ENCODE measurements at places on chromosomes 5 and 9. TPM values are rescaled to one million over a fixed set of nuclear protein-coding genes. Genes with fewer than 3 reads are reported as not detected.

FCN2 gene
- total RNA-seq, result not detected

GHR gene
- total RNA-seq, result 2.0 TPM

NFX1 gene
- total RNA-seq, result 25.4 TPM

FGF18 gene
- not detected for total RNA-seq

MCC gene
- 96.2 TPM for total RNA-seq

RAB3C gene
- total RNA-seq, result not detected
